Activated T-helper 1 cell treated with anti-CD3 and anti-CD28 coated beads, Interleukin-12 subunit alpha, Interleukin-12 subunit beta, Interleukin-2, Interleukin-4 antibody, amounts not matched to agents 30 ng/mL and 10 ng/mL and 1 ng/mL, durations not matched to agents 14 hours and 24 hours and 36 hours (primary cell): ENCODE measurements at places on chromosomes 2 and 18. TPM values are rescaled to one million over a fixed set of nuclear protein-coding genes. Genes with fewer than 3 reads are reported as not detected.

The GALNT3 gene
- 3.8 and 4.8 TPM in 2 replicates for total RNA-seq

The IL18R1 gene
- 57.8 and 61.3 TPM in 2 replicates for total RNA-seq

The CHPF gene
- 41.3 and 43.4 TPM in 2 replicates for total RNA-seq

The ZC3H6 gene
- 3.3 and 4.3 TPM in 2 replicates for total RNA-seq
